ENCODE measurements at places on chromosomes 7 and 10.

DNA sequence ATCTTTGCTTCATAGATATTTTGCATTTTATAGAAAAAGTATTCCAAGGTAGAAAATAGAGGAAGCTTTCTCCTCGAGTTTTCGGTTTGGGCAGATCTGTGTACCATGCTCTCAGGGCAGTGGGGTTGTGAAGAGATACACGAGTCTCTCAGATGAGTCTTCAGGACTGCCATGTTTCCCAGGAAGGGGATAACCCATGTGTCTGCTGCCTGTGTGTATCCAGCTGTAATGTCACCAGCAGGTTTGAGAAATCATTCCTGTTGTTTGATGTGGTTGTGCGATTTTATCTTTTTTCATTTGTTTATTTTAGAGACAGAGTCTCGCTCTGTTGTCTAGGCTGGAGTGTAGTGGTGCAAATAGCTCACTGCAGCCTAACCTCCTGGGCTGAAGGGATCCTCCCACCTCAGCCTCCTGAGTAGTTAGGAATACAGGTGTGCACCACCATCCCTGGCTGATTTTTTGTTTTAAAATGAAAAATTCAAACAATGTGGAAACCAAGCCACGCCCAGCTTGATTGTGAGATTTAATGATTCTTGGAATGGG, 48.9 kb downstream of the SNX10 start:
- no peak for DNase-seq

DNA sequence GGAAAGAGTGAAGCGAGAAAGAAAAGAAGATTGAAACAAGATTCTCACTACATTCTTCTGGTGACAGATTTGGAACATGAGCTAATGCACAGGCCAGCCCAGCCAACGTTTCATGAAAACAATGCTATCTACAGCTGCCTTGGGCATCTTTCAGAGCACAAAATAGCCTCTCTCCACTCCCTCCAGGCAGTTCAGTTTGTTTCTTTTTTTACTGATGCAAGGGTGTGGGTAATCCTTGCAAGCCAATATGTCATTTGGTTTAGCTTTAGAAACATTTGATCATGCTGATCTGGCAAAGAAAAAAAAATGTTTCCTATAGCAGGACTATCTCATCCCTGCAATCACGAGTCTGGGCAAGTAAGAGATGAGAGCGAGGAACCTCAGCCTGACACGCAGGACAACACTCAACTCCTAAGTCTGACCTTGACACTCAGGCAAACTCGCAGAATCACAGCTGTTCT, 35.9 kb downstream of the SVIL start:
- DNase-seq: no peak

GRCh38 chr10:47027108-47027783, 116.0 kb downstream of the PTPN20 start:
- peak; percentile 36 for DNase-seq

DNA sequence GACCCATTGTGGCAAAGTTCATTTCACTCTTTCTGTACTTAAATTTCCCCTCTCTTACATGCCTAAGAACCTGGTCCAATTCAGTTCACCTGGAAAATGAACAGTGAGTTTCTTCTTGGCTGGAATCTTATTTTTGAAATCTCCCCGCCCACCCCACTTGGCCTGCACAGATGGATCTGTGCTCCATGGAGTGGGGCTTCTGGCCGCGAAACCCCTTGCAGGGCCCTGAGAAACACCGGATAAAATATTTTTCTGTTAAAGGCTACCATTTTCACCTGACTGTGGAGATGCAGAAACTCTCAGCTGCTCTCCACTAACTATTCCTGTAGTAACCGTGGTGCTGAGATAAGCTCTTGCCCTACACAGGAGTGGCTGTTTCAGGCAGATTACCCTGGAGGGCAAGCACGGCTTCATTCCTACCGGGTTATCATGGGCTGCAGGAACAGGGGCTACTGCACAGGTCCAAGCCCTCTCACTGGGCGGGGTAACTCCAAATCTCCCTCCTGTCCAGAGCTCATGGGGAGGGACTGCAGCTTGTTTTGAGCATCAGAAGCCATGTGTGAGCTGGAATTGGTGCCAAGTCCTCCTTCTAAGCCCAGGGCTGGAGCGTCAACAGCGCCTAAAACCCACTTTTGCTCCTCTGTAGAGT, 118.9 kb downstream of the PRPF18 start:
- DNase-seq: no peak

DNA sequence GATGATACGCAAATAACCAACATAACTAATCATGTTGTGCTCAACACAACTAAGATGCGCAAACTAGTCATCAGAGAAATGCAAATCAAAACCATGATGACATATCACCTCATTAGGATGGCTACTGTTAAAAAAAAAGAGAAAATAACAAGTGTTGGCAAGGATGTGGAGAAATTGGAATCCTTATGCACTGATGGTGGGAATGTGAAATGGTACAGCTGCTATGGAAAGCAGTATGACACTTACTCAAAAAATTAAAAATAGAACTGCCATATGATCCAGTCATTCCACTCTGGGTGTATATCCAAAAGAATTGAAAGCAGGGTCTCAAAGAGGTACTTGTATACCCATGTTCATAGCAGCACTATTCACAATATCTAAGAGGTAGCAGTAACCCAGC, 42.9 kb downstream of the SLIT1 start:
- DNase-seq: no peak

DNA sequence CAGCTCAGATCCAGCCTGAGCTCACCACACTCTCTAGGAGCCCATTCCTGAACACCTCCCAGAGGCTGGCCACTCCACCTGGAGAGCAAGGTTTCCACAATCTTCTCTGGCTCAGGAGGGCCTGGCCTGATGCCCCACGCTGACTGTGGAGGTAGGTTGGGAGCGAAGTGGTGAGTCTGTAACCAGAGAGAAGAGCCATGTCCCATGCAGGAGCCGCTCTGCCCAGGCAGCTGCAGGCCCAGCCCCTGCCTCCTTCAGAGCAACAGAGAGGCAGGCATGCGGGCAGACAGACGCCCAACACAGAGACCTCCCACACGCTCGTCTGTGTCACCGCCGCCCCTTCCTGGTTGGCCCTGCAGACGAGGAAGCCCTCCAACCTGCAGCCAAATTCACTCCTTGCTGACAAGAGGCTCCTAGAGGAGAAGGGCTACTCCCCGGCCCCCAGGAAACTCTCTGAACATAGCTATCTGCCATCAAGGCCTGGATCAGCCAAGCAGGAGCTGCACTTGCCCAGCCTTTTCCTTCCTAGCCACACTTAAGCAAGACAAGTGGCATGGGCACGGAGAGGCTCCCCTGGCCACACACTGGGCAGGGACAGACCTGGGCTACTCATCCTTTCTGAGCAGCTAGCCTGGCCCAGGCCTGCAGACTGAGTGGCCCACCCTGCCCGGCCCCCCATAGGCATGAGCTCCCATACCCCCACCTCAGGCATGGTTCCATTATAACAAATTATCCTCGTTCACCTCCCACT, 101.9 kb downstream of the GRID1 start:
- peak; percentile 19 for DNase-seq

GRCh38 chr7:129882531-129882930, 70.2 kb downstream of the UBE2H start:
- no peak for DNase-seq

All from activated CD8-positive, alpha-beta memory T cell treated with anti-CD3 and anti-CD28 coated beads, Interleukin-2, amount 10 ng/mL, durations not matched to agents 7 days and 5 days (primary cell).